ENCODE measurements at places on chromosomes 1 and 21.

GRCh38 chr1:118396829-118397495 lies 211.9 kb upstream of the SPAG17 start:
- DNase-seq = no peak

DNA sequence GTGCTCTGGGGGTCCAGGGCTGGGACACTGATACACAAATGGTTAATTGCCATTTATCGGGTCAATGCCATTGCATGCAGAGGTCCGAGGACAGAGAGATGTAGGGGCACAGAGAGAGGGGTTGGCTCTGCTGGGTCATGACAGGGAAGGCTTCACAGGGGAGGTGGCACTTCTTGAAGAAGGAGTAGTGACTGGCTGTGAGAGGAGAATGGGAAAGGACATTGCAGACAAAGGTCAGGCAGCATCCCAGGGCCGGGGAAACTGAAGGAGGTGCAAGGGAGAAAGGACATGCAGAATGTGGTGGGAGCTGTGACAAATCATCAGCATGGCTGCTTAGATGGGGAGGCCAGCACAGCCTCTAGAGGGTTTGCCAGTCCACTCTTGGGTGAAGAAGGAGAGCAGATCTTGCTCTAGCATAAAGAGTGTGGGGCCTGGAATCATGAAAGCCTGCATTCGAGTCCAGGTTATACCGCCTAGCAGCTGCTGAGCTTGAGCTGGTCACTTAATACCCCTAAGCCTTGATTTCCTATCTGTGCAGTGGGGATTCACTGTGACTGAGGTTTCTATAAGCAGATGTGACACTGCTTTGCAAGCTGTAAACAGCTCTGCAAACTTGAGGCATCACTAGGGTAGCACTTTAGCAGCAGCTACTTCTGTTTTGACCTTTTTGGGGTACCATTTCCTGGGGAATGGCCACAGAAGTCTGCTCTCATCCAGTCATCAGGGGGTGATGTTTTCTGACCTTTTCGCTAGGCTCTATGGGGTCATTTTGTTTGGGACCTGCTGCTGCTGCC lies 59.2 kb upstream of the EPS8L3 start:
- peak; percentile 21 for DNase-seq

DNA sequence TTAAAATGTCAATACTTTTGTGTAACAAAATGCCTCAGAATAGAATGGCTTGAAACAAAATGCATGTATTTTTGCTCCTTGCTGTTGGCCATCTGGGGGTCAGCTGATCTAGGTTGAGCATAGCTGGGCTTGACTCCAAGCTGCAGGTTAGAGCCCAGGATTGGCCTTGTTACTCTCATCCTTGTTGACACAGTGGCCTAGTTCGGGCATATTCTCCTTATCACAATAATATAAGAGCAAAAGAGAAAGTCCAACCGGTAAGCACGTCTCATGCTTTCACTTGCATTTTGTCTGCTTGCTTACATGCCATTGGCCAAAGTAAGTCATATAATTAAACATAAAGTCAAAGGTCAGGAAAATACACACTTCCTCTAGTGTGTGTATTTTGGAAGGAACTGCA lies 456.2 kb downstream of the KCNT2 start:
- no peak for DNase-seq

DNA sequence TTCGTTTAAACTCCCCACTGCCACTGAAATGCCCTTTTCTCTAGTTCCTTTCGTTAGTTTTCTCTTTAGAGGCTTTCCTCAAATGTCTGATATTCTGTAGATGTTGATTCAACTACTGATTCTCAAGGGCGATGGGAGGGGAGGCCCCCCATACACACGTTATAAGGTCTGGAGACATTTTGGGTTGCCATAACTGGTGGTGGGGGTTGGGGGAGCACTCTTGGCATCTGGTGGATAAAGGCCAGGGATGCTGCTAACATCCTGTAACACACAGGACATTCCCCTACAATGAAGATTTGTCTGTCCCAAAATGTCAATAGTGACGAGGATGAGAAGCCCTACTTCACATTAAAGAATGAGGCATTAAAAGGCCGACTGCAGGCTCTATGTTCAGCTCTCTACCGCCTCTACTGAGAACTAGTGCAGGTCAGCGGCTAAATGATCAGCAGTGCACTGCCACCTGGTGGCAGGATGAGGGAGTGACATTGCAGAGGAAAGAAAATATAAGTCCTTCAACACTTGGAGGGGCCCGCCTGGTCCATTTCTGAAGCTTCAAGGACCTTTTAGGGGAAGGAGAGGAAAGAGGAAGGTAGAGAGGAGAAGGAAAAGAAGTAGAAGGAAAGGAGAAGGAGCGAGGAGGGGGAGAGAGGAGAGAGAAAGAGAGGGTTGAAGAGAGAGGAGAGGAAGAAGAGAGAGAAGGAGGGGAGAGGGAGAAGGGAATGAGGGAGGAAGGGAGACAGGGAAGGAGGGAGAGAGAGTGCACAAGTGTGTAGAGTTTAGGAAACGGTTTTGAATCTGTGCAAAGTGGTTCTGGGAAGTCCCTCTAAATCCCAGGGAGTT lies 29.4 kb downstream of the ALG14 start:
- peak; percentile 87 for DNase-seq

DNA sequence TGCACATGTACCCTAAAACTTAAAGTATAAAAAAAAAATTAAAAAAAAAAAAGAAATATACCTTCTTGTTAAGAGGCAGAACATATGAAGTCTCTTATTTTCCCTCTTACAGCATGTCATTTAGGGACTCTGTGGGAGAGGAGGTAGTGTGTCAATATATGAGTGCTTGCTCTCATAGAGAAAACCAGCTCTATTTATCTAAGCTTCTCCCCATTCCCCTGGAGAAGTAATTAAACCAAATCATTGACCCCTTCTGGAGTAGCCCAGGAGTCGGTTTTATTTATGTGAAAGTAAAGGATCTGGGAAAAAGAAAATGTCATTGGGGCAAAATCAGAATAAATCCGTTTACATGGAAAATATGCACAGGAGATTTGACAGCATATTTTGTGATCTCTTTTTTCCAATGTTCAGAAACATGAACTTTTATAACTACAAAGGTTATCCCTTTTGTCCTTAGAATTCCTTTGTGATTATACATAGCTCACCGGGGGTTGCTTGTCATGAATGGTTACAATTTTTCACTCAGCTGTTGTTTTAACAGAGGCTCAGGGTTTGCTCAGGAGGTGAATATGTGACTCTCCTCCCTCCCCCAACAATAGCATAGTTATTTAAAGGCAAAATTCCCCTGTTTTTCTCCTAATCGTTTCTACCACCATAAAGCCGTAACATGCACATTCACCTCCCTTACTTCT lies 114.5 kb upstream of the C1orf21 start:
- no peak for DNase-seq

- no peak for DNase-seq
These were observed 52.7 kb downstream of the VWA5B1 start for GRCh38 chr1:20343149-20343937.

- DNase-seq = no peak
These were observed 7.2 kb downstream of the HLCS start for GRCh38 chr21:36959020-36959835.

DNA sequence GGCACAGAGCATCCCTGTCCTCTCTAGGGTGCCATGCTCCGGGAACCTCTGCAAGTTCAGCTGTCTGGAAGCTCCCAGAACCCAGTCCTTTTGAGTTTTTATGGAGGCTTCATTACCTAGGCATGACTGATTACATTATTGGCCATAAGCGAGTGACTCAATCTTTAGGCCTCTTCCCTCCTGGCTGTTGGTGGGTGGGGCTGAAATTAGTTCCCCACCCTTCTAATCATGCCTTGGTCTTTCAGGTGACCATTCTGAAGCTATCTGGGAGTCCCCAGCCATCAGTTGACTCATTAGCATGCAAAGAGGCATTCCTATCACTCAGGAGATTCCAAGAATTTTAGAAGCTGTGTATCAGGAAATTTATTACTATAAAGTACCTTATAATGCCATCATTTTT lies 46.6 kb downstream of the WLS start:
- DNase-seq = no peak

GRCh38 chr1:192797891-192798290 lies 10.9 kb upstream of the RGS2 start:
- DNase-seq = peak; percentile 68

DNA sequence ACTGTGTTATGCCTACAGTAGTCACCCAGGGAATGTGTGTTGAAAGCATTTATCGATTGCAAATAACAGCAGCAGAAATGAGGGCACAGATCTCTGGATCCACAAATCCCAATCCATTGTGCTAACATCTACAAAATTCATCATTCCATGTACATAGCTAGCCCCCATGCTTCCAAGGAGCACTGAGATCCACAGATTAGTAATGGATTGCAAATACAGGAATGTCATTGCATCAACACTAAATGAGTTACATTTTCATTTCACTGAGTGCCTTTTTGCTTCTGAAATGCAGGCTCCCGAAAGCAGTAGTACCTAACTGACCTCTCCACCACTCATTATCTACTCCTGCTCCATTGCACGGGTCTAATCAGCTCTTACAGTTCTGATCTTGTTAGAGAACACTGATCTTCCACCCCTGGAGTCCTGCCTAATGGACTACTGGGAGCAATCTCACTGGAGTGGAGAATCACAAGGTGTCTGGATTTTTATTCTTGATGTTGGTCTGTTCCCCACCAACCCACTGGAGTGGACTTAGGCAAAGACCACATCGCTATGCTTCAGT lies 30.5 kb downstream of the ASTN1 start:
- DNase-seq = no peak

- DNase-seq = no peak
These were observed 17.3 kb downstream of the LTN1 start for GRCh38 chr21:28975397-28975796.

DNA sequence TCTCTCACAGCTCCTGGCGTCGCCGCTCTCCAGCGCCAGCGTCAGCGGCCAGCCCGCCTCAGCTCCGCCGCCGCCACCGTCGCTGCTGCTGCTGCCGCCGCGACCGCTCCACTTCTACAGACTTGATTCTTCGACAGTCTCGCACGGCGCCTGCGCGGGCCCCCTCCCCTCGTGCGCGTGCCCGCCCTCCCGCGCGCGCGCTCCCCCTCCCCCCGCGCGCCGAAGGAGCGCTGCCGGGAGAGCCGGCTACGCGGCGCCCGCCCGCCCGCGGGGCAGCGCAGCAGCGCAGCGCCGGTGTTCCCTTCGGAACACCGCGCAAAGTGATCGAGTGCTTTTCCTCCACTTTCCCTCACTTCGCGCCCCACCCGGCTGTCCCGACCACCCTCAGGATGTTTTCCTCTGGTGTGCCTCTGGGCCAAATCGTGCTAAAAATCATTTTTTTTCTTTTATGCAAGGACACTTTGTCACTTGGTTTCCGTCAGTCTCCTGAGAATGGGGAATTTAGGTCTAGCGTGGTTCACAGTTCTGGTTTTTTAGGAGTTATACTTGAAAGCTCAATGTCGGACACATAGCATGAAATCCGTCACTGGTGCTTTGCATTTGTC lies at the start of gene IRF2BP2:
TSS of gene IRF2BP2 (minus strand) at position 118 of the 605 bp plus-strand sequence. CDS start 684 bp downstream, outside the sequence.
- peak; percentile 96 for DNase-seq

- DNase-seq = no peak
These were observed 45.1 kb downstream of the GRIK3 start for GRCh38 chr1:36989241-36989640.

DNA sequence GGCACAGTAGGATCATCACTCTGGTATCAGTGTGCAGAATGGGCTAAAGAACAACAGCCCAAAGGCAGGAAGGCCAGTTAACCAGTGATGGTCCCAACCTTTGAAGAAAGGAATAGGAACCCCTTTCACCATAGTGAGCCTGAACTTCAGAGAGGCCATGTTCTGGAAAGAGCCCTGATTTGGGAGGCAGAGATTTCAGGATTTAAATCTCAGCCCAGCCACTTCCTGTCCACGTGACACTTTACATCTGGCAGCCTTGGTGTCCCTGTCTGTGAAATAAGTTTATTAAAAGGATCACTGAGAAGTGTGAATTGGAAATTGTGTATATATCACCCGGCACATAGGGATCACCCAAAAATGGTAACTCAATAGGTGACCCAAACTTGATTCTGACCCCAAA lies 13.0 kb downstream of the MATN1 start:
- DNase-seq = no peak

- DNase-seq = peak; percentile 61
These were observed 16.6 kb upstream of the IL19 start for GRCh38 chr1:206754011-206754410.

GRCh38 chr1:25469177-25469576 lies 38.5 kb downstream of the MACO1 start:
- DNase-seq = no peak

DNA sequence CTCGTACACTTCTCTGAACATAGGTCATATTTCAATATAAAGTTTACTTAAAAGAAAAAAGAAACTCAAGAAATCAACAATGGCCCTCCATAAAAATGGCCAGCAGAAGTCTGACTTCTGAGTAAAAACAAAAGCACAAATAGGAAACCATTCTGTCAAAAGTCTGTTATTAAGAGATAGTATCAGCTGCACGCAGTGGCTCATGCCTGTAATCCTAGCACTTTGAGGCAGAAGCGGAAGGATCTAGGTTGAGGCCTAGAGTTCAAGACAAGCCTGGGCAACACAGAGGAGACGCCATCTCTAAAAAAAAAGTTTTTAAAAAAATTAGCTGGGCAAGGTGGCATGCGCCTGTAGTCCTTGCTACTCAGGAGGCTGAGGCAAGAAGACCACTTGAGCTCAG lies 67.3 kb downstream of the PUM1 start:
- DNase-seq = no peak

DNA sequence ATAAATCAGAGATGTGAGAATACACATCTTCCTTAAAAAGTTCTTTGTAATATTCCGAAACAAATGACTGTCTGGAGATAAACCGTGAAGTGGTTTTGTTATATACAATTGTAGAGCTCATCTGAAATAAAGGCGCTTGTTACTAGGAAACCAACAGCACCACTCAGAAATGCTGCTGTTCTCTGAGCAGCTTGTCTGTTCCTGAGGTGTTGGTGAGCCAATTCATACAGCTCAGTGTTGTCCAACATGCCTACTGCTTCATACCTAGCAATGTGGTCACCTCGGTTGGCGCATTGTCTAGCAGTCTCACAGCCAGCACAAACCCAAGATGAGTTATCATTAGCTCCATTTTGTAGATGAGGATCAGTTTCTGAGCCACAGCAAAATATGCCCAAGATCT lies 44.4 kb downstream of the GFI1 start:
- no peak for DNase-seq

DNA sequence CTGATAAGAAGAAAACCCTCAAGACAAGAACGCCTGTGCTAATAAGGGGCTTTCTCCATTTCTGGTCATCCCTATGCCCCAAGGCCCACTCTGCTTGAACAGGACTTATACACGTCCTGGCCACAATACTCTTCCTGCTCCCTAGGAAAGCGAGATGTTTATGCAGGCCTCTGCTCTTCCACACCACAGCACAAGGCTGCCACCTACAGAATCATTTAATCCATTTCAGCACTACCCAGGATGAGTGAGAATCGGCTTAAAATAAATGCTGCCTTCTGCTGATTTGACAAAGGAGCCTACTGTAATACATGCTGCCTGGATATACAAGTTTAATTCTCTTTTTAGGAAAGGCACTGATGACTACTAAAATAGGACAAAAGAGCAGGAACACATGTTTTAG lies 29.4 kb downstream of the FRRS1 start:
- DNase-seq = peak; percentile 37

Measured in suppressor macrophage (primary cell).